ENCODE measurements at places on chromosomes 16 and 17.
A peak's percentile ranks its signal among the peaks of the same experiment; 100 is the strongest.

DNA sequence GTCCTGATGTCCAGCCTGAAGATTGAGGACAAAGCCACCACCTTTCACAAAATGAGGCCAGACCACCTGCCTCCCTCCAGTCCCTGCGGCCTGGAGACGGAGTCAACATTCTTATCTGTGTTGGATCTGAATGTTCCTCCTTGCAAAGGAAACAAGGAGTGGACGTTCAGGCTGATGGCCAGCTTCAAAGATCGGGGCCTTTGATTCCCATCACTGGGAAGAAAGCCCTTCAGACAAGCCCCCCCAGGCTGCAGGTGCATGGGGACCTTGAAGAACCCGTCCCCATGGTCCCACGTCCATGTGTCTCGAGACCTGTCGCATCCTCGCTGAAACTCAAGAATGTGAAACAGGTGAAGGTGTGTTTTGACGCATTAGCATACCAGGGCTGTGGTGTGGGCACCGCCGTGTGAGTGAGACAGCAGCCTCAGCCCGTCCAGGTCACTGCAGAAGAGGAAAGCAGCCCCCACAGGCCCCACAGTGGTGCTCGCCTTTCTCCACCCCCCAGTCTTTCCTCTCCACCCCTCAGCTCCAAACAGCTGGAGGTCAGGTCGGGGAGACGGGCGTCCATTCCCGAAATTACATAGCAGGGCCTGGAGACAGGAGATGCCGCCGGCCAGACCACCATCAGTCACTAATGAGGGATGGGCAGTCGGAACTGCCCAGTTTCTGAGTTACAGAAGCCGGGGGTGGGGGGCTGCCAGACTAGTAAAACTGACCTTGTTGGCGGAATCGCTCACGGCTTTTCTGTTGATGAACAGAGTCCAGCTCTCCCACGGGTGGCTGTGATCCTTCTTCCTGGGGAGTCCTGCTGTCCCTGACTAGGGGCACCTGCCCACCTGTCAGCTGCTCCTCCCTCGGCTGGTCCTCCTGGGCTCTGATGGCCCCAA lies 877 bp upstream of the CSNK1D start:
- no peak for DNase-seq

GRCh38 chr16:17265154-17265553 lies 205.6 kb downstream of the XYLT1 start:
- DNase-seq = no peak

GRCh38 chr16:57577691-57578224 lies 35.3 kb downstream of the ADGRG5 start:
- no peak for DNase-seq

DNA sequence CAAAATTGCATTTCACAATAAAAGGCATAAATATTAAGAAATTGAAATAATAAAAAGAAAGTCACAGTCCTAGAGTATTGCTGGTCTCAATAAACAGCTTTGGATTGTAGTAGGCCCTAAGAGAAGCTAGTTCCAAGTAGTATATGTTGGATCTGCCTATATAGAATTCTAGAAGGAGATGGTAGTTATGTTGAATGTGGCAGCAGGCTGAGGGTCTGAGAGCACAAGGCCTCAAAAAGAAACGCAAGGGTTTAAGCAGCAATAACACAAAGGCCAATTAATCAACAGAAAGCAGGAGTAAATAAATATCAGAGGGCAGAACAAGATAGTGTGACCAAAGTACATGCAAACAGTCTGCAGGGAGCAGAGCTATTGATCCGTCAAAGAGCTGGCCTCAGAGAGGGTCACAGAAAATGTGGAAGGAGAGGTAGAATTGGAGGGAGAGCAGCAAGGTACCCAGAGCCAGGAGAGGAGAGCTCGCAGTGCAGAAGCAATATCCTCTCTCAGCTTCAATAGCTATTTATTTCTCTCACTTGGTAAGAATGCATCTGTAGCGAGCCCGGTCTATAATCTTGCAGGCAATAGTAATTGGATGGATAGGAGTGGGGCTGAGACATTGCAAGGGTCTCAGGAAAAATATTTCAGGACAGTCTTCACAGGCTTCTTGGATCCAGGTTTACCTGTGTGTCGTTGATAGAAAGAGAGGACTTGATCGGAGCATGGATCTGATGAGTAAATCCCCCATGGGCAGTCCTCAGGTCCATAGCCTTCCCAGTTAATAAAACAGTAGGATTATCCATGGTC lies 25.1 kb upstream of the MED13 start:
- no peak for DNase-seq

DNA sequence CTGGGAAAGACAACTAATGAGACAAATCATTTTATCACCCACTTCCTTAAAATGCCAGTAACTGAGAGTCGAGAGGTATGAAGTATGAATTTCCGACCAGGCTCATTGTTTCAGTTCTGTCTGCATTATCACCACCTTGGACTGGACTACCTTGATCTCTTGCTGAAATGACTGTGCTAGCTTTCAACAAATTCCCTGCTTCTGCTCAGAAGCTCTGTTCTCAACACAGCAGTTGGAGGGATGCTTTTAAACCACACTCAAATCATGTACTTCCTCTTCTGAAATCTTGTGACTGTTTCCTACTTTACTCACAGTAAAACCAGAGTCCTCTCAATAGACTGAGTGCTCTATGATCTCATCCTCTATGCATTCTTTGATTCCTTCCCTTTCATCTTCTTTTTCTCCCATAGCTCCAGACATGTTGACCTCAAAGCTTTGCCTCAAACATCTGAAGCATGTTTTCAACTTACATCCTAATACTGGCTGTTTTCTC lies 195.8 kb downstream of the KCNJ2 start:
- no peak for DNase-seq

DNA sequence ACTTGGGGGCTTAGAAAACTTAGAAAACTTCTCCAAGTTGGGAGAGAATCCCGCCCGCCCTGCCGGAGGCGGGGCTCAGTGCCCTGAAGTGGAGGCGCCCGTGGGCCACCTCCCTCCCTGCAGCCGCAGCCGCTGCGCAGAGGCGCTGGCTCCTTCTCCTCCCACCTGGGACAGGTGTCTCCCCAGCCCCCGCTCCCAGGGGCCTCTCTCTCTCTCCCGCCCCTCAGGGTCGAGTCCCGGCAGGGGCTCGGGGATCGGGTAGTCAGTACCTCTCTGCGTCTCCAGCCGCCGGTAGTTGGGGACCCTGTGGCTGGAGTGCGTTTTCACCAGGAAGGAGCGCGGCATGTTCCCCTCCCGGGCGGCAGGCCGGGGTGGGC lies 257 bp downstream of the SNAI3 start:
- DNase-seq = peak; percentile 48

DNA sequence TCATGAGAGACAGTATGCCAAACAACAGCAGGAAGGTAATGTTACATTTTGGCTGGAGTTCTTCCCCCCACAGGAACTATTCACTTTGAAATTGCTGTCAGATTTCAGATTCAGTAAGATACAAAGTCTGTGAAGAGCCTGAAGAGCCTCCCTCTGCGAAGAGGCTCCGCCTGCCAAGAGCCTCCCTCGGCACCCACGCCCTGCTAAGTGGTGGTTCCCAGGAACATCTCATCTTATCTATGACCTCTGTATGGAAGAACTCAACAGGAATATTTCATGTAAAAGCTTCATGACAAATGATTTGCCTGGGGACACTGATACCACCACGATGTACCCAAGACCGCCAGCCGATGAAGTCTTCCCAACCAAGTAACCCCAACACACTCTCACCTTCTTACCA lies 3.2 kb downstream of the ZC3H7A start:
- peak; percentile 26 for DNase-seq

DNA sequence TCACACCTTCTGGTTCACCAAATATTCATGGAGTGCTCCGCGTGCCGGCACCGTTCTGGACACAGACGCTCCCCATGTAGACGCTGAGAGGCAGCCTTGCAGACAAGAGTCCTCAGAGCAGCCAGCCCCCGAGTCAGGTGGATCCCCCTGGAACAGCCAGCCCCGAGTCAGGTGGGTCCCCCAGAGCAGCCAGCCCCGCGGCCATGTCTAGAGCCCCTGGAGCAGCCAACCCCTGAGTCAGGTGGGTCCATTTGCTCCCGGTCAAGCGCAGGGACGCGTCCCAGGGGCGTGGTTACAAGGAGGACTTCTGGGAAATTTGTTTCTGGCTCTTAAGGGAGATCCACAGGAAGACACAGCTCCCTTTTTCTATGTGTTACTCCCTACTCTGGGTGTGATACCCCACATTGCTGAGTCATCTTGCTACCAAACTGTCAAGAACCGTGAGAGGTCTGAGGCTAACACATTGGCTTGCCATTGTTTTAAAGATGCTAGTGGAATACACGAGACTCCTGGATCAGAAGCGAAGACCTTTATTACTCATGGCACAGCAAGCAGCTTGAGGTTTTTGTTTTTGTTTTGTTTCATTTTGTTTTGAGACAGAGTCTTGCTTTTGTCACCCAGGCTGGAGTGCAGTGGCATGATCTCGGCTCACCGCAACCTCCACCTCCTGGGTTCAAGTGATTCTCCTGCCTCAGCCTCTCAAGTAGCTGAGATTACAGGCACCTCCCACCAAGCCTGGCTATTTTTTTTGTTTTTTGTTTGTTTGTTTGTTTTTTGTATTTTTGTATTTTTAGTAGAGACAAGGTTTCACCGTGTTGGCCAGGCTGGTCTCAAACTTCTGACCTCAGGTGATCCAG lies 43.3 kb upstream of the CBFA2T3 start:
- DNase-seq = peak; percentile 21

DNA sequence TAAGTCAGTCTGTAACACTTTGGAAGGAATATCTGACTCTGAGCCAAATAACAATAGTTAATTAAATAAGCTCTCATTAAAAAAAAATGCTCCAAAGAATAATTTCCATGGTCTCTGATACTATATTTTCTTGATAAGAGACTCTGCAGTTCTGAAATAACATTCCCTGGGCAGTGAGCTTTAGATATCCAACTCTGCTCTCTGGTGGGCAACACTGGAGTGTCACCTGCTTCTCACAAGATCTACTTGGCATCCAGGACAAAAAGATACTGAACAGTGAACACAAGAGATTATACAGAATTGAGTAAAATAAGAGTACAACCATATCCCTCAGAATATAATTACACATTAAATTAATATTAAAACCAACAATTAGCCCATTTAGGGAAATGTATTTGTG lies 13.7 kb downstream of the BLMH start:
- no peak for DNase-seq

- peak; percentile 91 for DNase-seq
Measured at GRCh38 chr17:45311760-45312476, 4.9 kb downstream of the MAP3K14 start.

- no peak for DNase-seq
Measured at GRCh38 chr16:86403541-86404163, 106.7 kb upstream of the FOXF1 start.

GRCh38 chr16:23855010-23855409 lies 19.2 kb downstream of the PRKCB start:
- no peak for DNase-seq

DNA sequence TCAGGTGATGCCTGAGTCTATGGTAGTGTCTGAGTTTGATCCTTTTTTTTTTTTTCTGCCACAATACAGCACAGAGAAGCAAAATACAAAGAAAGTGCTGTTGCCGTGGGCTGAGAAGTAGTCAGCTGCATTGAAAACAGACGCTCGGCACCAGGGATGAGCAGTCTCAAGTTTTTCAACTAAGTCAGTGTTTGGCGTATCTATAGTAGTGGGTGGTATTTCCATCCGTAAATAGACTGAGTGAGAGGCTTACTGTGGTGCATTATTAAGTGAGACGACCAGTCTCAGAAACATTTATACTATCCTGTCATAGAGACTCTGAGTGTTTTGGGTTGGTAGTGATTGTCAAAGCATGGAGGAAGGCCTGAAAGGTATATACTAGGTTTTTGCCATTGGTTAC lies 221.3 kb downstream of the SNX29 start:
- DNase-seq = no peak

- no peak for DNase-seq
Measured at GRCh38 chr17:16046966-16047365, 47.3 kb downstream of the TTC19 start.

GRCh38 chr17:82018989-82019689 lies 3.5 kb downstream of the CENPX start:
- no peak for DNase-seq

- no peak for DNase-seq
Measured at GRCh38 chr16:6573577-6573976, 759.1 kb upstream of the RBFOX1 start.

DNA sequence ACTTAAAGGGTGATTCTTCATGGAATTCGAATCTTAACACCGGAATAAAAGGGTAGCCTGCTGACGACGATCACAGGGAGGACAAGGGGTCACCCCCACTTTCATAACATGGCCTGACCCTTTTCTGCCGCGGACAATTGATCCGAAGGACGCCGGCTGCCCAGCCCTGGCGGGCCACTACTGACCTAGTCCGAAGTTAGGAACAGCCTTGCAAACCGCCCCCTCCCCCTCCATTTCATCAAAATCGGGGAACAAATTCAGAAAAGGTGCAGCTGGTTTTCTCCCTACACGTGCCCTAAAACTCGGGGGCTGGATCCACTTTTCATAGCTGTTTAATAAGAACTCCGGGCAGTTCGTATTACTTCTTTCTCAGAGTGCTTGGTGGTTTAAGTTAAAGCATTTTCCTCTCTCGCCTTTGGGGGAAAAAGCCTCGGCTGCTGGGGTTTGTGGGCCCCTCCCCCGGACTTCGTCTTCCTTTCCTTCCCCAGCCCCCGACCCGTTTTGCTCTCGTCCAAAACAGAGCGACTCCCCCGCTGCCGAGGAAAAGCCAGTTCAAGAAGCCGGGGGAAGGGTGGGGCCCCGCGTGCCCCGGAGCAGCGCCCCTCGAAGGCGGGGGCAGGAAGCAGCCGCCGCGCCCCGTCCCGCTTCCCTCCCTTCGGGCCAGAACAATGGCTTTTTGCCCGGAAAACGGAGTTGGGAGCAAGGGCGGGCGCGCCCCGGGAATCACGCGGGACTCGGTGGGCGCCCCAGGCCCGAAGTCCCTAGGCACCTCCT lies 641 bp upstream of the CBX2 start:
- no peak for DNase-seq

- DNase-seq = no peak
Measured at GRCh38 chr16:53913099-53913870, 209.3 kb downstream of the FTO start.

GRCh38 chr17:80393961-80394360 lies 21.0 kb upstream of the ENDOV start:
- no peak for DNase-seq

GRCh38 chr17:77701996-77702395 lies 256.5 kb upstream of the TNRC6C start:
- DNase-seq = no peak

DNA sequence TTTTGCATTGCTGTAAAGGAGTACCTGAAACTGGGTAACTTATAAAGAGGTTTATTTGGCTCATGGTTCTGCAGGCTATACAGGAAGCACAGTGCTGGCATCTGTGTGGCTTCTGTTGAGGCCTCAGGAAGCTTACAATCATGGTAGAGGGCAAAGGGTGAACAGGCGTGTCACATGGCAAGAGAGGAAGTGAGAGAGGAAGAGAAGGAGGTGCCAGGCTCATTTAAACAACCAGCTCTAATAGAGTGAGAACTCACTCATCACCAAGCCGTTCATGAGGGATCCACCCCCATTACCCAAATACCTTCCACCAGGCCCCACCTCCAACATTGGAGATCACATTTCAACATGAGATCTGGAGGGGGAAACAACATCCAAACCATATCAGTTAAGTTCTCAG lies 16.4 kb upstream of the CLEC19A start:
- no peak for DNase-seq

GRCh38 chr16:252366-253337 lies 18.0 kb downstream of the FAM234A start:
- peak; percentile 38 for DNase-seq
